NCI-H1092 treated with DMSO at 0.1 percent for 48 hours (cell line): ENCODE measurements at places on chromosomes 3 and 15.

DNA sequence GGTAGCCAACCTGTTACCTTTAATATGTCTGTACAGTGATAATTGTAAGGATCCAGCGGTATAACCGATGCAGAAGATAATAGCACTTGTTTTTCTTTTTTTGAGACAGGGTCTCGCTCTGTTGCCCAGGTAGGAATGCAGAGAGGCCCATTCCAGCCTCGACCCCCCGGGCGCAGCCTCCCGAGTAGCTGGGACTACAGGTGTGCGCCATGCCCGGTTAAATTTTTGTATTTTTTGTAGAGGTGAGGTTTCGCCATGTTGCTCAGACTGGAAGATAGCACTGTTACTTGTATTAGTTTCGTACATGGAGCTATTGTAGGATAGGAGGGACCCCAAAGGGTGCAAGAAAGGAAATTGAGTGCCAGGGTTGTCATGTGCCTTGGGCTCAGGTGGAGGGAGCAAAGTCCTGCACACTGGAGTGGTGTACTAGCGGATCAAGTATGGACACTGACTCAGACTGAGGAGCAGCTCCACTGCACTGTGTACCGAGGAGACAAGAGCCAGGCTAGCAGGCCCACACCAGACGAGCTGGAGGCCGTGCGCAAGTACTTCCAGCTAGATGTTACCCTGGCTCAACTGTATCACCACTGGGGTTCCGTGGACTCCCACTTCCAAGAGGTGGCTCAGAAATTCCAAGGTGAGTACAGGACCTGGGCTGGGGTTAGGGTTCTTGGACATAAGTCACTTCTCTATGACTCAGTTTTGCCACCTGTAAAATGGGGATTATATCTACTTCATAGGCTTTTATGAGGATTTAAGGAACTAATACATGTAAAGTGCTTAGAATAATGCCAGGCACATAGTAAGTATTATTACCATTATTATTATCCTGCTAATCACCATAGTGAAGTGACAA lies 1.0 kb downstream of the OGG1 start:
- DNase-seq = no peak

GRCh38 chr15:77143616-77144015 lies 72.7 kb upstream of the TSPAN3 start:
- DNase-seq = no peak

GRCh38 chr3:9736831-9737230 lies 5.3 kb downstream of the BRPF1 start:
- no peak for DNase-seq

GRCh38 chr15:25783607-25784540 lies 79.3 kb downstream of the ATP10A start:
- DNase-seq = no peak

DNA sequence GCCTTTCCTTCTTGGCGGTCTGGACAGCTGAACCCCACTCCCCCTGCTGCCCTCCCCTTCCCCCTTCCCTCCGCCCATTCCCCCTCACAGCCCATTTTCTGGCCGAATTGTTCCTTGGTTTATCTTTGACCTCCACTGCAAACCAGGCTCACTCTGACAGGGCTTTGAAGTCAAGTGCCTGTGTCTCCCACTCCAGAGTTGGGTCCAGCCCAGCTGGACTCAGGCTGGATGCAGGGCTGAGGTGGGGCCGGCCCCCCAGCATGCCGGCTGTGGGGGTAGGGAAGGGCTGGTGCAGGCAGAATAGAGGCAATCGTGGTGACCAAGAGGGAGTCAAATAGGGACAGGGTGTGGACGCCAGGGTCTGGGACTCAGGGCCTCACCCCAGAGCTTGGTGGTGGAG lies 57.0 kb upstream of the MRPS22 start:
- DNase-seq = no peak

GRCh38 chr15:57784081-57784511 lies 77.6 kb downstream of the POLR2M start:
- DNase-seq = no peak

- DNase-seq = no peak
Observed at GRCh38 chr3:113249111-113249510, 37.8 kb downstream of the BOC start.

- no peak for DNase-seq
Observed at GRCh38 chr3:107416138-107416537, 38.9 kb downstream of the CCDC54 start.
